ENCODE measurements at places on chromosomes 7 and 10. TPM values are rescaled to one million over a fixed set of nuclear protein-coding genes. Genes with fewer than 3 reads are reported as not detected.

FAM25C gene
- total RNA-seq = not detected

CALN1 gene
- 0.03 TPM for total RNA-seq

EPDR1 gene
- 51.5 TPM for total RNA-seq

ARHGEF35 gene
- 5.6 TPM for total RNA-seq

BTBD16 gene
- total RNA-seq = not detected

CYP3A4 gene
- not detected for total RNA-seq

THSD7A gene
- 5.1 TPM for total RNA-seq

DKK1 gene
- total RNA-seq = 1.1 TPM

PIP gene
- total RNA-seq = not detected

FAM237B gene
- not detected for total RNA-seq
